Activated B cell treated with CpG ODN at 0.5 μM for 24 hours (primary cell): ENCODE measurements at places on chromosomes 2 and 18. TPM values are rescaled to one million over a fixed set of nuclear protein-coding genes. Genes with fewer than 3 reads are reported as not detected.

- no peak for DNase-seq
Measured at GRCh38 chr2:46547223-46548102, 68.1 kb downstream of the TMEM247 start.

- DNase-seq = no peak
Measured at GRCh38 chr2:209472871-209473270, 49.0 kb downstream of the MAP2 start.

GRCh38 chr2:71240794-71241193 is 13.9 kb upstream of the PAIP2B start:
- DNase-seq = no peak

GRCh38 chr2:133248264-133248663 is 320.0 kb downstream of the NCKAP5 start:
- DNase-seq = no peak

- DNase-seq = no peak
Measured at GRCh38 chr18:825891-826585, 14.0 kb upstream of the YES1 start.

Gene GRHL1
- total RNA-seq = 0.39 and 0.95 TPM in 2 replicates

Gene SKOR2
- not detected in 2 replicates for total RNA-seq

DNA sequence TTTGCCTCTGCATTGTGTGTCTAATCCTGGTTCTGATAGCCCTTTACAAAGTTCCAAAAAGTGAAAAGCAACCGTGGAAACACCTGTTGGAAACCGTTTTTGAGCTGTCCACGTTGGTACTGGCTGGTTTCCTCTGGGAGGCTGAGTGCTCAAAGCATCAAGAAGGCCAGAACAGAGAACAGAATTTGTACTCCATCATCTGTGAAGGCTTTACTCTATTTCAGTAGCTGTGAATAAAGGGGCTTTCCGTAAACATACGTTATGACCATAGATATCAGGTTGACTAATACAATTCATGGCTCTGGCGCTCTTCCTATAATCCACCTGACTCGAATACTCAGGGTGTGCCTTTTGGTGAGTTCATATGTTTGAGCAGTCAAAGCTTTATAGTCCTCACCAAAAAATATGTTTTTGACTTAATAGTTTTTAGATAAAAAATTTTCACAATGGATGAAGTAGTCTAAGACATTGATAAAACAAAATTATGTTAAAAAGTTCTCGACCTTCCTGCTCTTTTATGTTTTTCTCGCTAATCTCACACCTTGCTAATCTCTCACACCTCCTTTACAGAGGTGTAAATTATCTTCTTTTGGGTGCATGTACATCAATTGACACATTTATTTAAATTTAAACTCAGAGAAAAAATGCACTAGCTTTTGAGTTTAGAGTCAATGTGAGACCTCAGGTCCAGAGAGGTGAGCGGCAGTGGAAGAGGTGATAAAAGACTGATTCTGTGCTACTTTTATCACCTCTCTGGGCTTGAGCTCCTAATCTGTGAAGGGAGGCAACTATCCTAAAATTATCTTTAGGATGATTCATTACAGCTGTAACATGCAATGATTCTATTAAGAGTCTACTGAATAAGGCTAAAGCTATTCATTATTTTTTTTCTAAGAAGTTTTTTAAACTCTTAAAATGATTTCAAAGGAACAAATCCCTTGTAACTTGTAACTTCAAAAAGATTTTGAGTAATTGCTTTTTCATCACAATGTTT is 65.3 kb downstream of the CXCR4 start:
- DNase-seq = no peak

DNA sequence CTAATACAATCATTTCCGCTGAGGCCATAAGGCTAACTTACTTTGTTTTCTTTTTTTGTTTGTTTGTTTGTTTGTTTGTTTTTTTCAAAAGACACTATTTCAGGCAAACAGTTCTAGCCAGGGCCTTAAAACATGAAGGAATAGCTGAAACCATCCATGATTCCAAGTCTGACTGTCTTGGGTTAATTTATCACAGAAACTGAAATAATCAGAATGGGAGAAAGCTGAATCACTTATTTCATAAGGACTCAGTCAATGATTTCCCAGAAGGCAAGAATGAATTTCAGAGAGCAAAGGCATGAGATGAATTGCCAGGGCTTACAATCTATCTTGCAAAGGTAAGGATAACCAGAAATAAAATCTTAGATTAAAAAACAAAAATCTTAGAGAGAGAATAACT is 1315.1 kb downstream of the SUCLG1 start:
- no peak for DNase-seq

Gene SERPINB3
- not detected in 2 replicates for total RNA-seq

GRCh38 chr2:78024996-78025395 is 502.8 kb upstream of the LRRTM4 start:
- no peak for DNase-seq

DNA sequence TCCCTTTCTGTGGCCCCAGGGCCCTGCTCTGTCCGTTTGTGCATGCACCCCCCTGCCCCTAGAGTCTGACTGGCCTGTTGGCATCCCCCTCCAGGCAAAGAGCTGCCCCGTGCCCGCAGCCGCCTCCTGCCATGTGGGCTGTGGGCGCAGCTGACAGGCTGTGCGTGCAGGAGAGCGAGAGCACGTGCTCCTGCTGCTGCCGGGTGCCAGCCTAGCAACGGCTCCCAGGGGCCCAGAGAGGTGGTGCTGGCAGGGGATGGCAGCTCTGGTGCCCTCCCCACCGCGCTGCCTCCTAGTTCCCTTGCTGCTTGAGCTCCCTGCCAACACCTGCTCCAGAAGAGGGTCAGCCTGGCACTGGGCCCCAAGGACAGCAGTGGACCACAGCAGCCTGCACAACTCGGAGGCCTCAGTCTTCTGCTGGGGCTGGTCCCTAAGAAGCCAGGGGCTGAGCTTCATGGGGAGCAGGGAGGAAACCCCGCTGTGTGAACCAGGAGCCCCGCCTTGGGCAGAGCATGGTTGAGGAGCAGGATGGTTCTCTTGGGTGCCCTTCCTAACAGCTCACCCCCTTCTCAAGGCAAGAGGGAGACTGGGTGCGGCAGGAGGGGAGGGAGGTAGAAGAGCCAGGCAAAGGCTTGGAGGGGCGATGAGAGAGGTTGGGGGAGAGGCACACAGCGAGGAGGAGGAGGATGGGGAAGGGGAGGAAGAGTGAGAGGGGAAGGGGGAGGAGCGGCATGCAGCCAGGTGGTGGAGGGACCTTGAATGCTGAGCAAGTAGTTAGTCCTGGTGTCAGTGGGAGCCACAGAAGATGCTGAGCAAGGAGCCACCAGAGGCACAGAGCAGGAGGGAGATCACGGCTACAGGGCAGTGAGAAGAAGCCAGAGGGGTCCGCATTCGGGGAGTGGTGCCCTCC is 23.8 kb upstream of the PTMA start:
- DNase-seq = no peak

- no peak for DNase-seq
Measured at GRCh38 chr2:8710951-8711350, 29.1 kb downstream of the ID2 start.

Gene MAPK4
- not detected in 2 replicates for total RNA-seq

Gene ADAM23
- 0.86 and 1.5 TPM in 2 replicates for total RNA-seq

Gene RNF125
- total RNA-seq = 2.1 and 3.1 TPM in 2 replicates

DNA sequence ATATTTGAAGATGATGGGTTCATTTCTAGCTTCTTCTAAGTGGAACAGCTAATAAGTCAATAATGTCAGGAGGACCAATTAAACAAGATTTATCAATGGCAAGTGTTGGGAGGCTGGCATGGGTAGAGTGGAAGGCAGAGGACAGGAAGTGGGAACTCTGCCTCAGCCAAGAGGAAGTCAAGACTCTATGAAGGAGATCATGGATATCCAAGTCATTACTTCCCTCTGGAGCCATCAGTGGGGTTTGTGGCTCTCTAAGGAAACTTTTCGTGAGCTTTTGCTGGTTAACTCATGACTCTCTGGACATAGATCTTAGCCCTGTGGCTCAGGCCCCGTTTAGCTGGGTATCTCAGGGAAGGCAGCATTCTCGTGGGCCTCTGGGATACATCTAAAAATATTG is 410.4 kb upstream of the ID2 start:
- no peak for DNase-seq

DNA sequence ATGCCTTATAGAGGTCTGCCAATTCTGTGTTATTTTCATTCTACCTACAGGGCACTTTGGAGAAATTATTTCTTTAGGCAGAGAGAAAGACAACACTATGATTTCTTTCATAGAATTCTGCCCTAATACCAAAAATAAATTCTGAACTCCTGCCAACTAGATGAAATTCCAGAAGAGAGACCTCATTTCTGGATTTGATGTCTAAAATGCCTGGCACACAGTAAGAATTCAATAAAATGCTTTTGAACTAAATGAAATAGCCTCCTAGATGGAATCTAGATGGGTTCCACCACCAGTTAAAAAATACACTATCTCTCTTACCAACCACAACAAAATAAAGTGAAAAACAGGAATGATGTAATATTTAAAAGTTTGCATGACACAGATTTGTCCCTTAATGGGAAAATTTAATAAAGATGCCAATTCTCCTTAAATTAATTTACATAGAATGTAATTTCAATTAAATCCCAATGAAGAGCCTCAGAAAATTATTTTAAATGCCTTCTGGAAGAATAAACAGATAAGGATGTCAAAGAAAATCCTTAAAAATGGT is 75.0 kb downstream of the OSBPL1A start:
- no peak for DNase-seq

Gene PSMG2
- total RNA-seq = 67.4 and 69.1 TPM in 2 replicates

- DNase-seq = no peak
Measured at GRCh38 chr2:182870227-182870626, 3.8 kb upstream of the FRZB start.

DNA sequence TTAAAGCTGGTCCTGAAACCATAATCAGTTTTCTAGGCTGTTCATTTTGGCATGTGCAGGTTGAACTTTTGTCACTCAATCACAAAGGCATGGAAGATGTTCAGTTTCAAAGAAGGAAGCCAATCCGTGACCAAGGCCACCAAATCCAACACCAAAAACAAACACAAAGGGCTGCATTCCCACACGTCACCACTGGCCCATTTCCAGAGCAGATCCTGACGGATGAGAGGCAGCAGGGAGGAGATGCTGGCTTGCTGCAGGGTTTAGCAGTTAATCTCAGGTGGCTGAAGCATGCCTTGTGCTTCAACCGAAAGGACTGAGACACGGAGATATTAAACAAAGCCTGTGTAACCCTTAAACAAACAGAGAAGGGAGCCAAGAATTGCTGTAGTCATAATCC is 191.9 kb upstream of the CTAGE1 start:
- DNase-seq = no peak
